Activated CD8-positive, alpha-beta memory T cell treated with anti-CD3 and anti-CD28 coated beads for 1 hour (primary cell): ENCODE measurements at places on chromosomes 7 and 10.

- DNase-seq, result no peak
These were observed 35.0 kb downstream of the ELFN1 start for GRCh38 chr7:1704811-1705738.

DNA sequence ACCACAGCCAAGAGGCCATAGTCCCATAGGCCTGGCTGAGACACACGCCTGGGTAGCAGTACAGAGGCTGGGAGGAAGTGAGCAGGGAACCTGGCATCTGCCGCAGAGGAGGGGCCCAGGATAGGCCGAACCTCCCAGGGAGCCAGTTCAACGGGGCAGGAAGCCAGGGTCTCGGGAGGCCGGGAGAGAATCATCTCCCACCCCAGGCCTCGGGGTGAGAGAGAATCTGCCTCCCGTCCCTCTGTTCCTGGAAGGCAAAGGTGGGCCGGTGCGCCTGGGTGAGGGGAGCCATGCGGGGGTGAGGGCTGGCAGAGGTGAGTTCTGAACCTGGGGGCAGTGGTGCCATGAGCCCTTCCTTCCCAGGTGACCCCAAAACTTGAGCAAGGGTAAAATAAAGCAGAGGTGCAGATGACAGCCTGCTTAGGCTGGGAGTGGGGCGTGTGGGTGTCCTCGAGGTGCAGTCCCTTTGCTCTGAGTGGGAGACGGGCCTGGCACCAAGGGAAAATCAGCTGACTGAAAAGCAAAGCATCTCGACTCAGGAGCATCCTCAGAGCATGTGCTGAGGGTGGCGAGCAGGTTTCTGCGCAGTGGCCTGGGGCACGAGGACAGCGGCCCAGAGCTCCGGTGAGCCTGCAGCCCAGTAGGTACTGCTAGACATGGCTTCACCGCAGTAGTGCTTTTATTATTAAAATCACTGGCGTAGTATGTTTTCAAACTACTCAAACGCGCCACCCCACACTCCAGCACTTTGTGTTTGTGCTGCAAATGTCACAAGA is 15.5 kb downstream of the AGAP3 start:
- DNase-seq, result no peak

- DNase-seq, result no peak
These were observed 235.6 kb downstream of the MGMT start for GRCh38 chr10:129702605-129703004.

DNA sequence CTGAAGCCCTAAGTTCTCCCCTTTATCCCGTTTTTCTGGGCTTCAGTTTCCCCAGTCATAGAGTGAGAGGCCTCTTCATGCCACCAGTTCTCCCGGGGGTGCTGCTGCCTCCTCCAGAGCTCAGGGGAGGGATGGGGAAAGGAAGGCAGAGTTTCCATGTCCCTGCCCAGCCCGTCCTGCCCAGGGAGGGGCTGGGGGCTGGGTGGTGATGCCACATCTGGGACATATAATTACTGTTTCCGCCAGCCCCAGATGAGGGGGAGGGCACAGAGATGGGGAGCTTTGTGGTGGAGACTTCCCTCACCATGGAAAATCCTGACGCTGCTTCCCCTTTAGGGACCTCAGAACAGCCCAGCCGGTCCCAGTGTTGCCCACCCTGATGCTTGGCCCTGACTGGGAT is 4.1 kb downstream of the AQP1 start:
- no peak for DNase-seq

DNA sequence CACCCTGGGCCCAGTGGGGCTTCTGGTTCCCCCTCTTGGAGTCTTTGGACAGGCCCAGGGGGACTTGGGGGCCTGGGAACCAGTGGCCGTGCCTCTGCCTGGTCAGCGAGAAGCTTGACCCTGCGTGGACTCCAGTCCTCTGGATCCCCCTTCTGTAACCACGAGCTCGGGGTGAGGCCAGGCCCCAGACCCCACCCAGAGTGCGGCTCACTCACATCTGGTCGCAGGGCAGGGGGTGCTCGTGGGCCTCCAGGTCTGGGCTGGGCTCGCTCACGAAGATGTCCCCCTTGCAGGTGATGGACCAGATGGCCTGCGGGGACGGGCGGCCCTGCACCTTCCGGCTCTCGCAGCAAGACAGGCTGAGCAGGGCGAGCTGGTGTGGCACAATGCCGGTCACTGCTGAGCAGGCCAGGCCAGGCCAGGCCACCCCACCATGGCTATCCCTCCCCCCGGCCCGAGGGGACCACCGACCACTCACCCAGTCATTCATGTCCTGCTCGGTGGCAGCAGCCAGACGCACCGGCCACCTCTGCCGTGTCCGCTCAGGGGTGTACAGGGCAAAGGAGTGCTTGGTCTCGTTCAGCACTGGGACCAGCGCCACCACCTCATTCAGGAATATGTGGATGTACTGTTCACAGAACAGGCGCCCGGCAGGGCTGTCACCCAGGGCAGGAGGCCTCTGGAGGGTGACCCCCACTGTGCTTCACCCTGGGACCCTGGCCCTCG is 19.7 kb downstream of the BHLHA15 start:
- DNase-seq, result no peak

DNA sequence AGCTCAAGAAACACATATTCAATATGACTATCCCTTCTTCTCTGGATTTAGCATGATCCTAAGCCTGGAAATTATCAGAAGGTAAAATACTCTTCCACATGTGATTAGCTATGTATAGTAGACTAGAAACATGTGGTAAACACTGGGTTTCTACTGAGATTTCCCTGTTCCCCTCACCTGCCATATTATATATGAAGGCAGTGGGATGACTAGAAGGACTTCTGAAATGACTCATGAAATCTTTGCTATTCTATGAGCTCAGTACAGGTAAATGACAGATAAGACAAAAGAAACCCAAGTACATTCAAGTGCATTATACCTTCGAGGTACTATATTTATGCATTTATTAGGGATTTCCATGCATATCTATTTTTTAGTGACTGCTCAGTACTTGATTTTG is 152.9 kb downstream of the DNAJB9 start:
- DNase-seq, result no peak

GRCh38 chr7:151244841-151245346 is 3.6 kb downstream of the SMARCD3 start:
- DNase-seq, result no peak

DNA sequence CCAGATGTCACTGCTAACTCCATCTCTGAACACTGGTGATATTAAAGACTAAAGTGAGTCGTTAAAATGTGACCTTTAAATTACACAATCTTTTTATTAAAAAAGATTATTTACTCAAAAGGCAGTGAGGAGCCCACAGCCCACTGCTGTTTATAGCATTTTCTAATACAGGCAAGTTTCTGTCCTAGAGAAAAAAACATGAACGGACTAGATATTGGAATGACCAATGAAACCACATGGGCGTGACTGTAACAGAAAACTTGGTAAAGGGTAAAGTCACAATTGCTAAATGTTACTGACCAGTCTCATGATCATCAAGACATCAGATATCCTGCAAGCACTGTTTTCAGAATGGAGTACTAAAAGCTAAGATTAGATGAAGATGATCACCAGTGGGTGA is 78.7 kb downstream of the FEZF1 start:
- no peak for DNase-seq

DNA sequence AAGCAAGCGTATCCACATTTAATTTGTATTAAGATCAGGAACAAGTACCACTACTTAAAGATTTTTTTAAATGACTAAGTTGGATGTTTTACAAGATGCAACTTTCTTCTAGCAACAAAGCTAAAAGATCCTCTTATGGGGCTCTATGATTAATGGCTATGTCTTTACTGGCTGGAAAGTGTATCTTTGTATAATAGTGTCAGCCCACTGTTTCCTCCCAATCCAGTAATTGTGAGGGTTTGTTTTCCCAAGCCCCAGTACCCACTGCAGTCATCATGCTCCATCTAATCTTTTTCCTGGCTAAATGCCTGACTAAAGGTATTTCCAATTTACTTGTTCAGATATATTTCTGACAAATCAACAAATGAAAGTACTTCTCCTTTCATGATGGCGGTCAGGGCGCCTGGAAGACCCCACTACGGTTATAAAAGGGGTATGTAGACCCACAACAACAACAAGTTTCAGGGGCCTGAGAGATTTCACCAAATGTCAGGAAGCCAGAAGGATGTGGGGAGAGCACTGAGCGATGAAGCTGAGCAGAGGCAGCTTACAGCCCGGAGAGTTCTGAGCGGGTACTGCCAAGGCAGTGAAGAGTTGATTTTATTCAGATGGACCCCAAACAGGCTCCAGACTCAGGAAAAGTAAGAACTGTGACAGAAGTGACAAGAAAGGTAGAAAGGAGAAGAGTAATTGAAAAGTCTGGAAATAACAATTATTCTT is 222.6 kb upstream of the KLF14 start:
- no peak for DNase-seq

- no peak for DNase-seq
These were observed 54.9 kb downstream of the TFPI2 start for GRCh38 chr7:93835702-93836101.
